Fibroblast of skin of right quadriceps (primary cell): ENCODE measurements at places on chromosomes 12 and 14.
A peak's percentile ranks its signal among the peaks of the same experiment; 100 is the strongest.

DNA sequence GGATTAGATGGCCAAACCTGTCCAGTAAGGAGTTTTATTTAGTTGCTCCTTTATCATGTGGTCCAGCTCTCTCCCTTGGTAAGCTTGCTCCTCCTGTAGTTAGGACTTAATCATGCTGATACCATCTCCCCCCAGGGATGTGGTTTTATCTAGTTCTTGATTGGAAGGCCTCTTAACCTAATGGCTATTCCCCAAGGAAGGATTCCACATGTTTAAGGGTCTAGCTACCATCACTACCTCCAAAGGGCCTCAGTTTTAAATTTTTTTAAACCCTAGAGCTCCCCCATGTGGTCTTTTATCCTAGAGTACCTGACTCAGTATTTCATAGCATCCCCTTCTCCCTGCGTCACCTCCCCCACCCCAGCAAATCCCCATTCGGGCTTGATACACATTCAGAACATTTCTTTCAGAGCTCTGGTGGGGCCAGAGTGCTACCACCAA lies 22.5 kb downstream of the MAP3K12 start:
- peak; percentile 45 for DNase-seq

- DNase-seq = peak; percentile 69
Observed at GRCh38 chr12:5498076-5498475, 66.2 kb downstream of the NTF3 start.

GRCh38 chr14:99383472-99384449 lies 96.9 kb downstream of the SETD3 start:
- DNase-seq = no peak

GRCh38 chr14:34053666-34054065 lies 102.8 kb upstream of the EGLN3 start:
- peak; percentile 33 for DNase-seq

DNA sequence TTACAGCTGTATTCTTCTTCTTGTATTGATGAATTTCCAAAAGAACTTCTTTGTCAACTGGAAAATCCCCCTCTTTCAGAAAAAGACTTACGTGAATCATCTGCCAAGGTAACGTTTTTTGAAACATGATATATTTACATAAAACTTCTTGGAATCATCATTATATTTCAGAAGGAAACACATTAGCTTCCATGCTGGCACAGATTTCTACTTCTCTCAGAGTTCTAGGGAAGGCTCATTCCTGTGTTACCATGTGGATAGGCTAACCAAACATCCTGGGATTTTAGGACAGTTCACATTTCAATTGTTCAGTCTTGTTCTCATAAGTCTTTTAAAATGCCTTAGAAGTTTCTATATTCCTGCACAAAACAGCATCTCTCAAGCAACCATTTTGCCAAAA lies 120.3 kb upstream of the NEDD1 start:
- DNase-seq = no peak

- DNase-seq = peak; percentile 92
Observed at GRCh38 chr14:45679853-45680252, 426.9 kb upstream of the MIS18BP1 start.

DNA sequence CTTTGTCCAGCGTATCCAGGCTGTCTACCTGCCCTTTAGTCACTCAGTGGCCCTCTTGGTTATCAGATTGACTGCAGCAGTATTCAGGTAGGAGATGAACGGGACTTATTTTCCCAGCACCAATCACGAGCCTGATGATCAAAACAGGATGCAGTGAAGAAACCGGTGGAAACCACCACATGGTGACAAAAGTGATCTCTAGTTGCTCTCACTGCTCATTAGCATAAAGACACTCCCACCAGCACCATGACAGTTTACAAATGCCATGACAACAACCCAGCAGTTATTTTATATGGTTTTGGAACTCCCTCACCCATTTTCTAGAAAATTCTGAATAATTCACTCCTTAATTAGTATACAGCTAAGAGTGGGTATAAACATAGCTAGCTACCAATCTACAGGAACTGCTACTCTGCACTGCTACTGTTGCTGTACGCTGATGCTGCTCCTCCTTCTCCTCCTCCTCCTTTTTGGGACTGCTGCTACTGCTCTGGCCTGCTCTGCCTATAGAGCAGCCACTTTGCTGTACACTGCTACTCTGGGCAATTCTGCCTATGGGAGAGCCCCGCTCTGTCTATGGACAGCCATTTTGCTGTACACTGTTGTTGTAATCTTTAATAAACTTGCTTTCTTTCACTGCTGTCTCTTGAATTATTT lies 142.5 kb upstream of the SSTR1 start:
- no peak for DNase-seq

GRCh38 chr12:86801439-86801838 lies 545.2 kb upstream of the MGAT4C start:
- DNase-seq = no peak

DNA sequence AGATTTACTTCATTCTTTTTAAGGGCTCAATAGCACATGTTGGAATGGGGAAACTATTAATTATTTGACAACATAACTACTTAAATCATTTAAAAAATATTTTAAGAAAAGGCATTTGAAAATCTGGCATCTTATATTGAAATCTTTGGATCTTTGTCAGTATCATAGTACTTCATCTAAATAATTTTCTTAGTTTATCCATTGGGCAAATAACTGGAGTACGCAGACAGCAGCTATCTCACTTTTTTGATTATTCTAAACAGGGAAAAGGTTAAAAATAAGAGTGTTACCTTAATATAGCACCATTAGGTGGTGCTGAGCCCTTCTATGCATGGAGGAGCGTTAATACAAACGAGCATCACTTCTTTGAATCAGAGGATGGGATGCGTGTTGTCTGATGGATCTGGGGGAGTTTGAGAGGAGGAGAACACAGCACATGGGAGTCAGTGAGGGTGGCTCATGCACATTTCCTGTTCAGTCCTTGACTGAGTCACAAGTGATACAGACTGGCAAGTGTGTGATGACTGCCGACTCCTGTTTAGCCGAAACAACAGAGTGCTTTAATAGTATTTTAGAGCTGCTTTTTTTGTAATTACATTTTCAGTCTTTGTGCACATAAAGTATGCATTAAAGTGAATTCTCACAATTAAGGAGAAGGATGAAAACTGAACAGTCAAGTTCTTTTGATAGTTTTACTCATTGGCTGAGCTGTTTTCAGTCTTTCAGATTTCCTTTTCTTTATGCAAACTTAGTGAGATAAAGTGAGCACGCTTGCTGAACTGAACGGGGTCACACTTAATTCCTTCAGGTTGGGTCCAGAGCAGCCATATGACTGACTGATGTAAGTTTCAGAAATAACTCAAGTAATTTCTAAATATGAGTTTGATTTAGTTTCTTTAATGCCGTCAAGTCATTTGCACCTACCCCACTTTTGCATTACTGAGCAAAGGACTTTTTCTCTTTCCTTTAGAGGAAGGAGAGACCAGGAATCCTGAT lies 92.7 kb downstream of the DIP2B start:
- peak; percentile 81 for DNase-seq

DNA sequence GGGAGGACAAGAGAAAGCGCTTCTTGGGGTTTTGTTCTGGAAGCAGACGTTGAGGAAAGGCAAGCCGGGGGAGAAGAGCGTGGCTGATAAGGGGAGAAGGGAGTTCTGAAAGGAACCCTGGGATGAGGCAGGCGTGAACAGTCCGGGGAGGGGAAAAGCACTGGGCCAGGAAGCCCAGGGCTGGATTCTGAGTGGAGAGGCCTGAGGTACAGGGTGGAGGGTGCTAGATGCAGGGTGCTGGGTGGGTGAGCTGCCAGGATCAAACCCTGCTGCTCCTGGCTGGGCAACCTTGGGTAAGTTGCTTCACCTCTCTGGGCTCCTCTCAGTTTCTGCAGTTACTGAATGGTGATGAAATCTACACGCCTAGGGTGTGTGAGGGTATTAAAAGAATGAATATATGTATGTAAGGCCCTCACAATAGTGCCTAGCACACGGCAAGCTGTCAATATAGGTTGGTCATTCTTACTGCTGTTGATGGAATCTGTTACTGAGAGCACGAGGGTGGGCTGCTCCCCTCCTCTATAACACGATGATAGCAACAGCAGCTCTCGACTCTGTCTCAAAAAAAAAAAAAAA lies 138.5 kb downstream of the RBM19 start:
- no peak for DNase-seq

DNA sequence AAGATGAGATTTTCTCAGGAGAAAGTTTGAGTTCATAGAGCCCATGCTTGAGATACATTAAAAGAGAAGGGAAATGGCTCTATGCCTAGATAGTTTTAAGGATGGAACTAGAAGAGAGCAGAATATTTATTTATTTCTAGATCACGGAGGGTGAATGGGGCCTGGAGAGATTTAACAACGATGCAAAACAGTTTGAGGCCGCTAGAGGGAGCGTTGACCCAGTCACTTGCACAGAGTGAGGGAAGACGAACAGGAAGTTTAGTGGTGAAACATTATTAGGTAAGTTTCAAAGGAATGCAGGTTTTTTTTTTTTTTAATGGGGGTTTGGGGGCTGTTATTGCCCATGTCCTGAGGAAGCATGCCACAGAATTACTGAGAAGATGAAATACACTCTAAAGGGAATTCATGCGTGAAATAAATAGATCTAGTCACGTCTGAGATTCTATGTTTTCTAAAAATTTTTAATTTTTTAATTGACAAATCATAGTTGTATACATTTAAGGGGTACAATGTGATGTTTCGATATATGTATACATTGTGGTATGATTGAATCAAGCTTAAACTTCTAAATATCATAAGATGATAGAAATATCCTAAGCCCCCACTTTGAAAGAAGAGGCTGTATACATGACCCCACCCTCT lies 14.8 kb upstream of the PPP1R1A start:
- DNase-seq = peak; percentile 69

GRCh38 chr14:65961004-65961403 lies 525.2 kb upstream of the CCDC196 start:
- peak; percentile 31 for DNase-seq

DNA sequence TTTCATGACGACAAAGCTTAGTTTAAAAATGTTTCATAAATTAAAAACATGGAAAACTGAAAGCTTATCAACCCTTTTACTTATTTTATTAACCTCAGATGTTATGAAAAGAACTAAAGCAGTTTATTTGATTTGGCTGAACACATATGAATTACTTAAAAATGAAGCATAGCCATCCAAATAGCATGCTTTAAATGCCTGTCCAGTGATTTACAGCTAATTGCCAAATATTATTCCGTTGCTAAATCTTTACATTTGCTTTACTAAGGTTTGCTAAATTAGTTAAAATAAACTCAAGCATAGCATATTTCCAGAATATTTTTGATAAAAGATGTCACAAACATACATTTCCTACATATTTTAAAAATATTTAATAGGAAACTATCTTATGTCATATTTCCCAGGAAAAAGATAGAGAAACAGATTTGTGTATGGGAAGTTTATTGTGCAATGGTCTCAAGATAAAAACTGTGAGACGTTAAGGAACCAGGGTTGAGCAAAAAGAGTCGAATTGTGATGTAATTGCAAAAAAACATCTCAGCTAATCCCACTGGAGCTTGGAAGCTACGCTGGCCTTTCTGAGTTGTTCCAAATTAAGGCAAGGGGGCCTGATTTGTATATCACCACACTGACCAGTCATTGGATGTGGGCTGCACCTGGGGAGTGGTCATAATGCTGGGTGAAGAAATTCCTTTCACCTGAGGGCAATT lies 25.8 kb downstream of the GPR135 start:
- peak; percentile 67 for DNase-seq

GRCh38 chr12:43942379-43942778 lies 106.5 kb downstream of the TMEM117 start:
- peak; percentile 3 for DNase-seq

DNA sequence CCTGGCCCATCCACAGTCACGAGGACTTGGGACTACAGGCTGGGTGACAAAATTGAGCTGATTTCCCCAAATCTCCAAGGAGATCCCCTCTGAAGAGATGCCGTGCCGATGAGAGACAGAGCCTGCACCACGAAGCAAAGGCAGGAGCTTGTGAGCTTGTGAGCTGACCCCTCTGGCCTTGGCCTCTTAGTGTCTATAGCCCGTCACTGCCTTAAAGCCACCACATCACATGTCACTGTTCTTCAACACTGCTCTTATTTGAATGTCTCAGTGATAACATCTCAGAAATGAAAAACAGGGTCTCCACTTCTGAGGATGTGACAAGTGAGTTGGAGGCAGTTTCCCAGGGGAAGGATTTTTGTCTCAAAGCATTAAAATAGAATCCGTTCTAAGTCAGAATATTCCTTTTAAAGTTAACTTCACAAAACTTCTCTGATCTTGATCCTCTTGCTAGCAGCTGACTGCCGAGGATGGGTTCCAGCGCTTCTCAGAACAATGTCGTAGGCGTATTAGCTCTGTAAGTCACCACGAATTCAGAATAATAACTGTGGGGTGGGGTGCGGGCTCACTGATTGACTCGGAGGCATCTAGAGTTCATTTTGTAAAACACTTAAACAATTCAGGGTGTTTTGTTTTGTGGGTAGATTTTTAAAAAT lies 37.5 kb downstream of the CHST11 start:
- DNase-seq = no peak

DNA sequence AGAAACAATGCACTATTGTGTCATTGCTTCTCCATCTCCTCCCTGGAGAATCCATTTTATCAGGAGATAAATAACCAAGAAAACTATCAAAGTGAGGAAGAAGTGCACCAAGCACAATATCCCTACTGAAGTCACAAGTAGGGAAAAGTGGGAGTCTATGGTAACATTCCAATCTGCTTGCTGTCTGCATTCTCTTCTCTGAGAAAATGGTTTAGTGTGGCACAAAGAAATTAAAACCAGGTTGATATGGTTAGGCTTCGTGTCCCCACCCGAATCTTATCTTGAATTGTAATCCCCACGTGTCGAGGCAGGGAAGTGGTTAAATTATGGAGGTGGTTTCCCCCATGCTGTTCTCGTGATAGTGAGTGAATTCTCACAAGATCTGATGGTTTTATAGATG lies 209.7 kb downstream of the PRKD1 start:
- peak; percentile 45 for DNase-seq
